Stimulated activated CD4-positive, alpha-beta T cell treated with anti-CD3 and anti-CD28 coated beads, Interleukin-1b, Interleukin-23, amount 100 ng/mL, for 24 hours (primary cell): ENCODE measurements at places on chromosomes 2 and 18.
A peak's percentile ranks its signal among the peaks of the same experiment; 100 is the strongest.

DNA sequence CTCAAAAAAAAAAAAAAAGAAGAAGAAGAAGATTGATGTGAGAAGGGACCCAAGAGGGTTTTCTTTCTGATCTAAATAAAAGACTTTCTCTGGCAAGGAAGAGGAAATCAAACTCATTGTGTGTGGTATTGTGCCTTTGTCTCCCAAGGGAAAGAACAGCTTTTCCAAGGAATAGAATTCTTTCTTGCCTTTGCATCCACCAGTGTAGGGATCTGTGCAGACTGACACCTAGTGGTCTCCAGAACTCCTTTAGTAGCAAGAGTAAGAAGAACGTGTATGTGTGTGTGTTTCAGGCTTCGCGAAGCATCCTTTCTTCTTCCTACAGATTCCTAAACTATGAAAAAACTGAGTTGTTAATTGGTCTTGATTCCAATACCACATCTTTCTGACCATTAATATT lies 33.5 kb upstream of the CRIM1 start:
- no peak for DNase-seq

GRCh38 chr18:6943143-6943542 lies 174.5 kb downstream of the LAMA1 start:
- DNase-seq: no peak

- no peak for DNase-seq
Observed at GRCh38 chr2:134727385-134727784, 8.6 kb upstream of the TMEM163 start.

DNA sequence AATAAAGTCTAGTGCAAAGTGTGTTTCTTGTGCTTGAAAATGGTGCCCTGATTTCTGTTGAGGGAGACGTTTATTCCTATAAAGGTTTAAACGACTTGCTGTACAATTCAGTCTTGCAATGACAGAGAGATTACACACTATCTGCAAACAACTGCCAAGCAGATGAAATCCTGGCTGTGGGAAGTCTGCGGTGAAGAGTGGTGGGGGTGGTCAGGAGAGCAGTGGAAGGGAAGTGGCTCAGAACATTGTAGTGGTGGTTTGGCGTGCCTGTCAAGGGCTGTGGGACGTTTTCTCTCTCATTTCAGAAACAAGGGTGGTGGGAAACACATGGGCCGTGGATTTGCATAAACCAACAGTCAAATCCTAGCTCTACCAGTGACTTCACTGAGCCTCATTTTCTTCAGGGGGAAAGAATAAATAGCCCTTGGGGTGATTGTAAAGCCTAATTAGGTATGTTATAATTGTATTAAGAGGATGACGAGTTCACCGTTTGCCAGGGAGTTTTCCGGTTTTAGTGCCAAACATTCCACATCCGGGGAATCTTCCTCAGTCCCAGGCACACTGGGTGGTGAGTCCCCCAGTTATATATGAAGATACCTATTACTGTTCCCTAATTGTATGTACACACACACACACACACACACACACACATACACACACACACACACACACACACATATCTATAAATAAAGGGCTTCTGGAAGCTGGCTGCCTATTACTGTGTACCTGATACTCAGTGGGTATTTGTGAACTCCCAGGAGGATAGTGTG lies 115.0 kb downstream of the SPTBN1 start:
- DNase-seq: peak; percentile 54

DNA sequence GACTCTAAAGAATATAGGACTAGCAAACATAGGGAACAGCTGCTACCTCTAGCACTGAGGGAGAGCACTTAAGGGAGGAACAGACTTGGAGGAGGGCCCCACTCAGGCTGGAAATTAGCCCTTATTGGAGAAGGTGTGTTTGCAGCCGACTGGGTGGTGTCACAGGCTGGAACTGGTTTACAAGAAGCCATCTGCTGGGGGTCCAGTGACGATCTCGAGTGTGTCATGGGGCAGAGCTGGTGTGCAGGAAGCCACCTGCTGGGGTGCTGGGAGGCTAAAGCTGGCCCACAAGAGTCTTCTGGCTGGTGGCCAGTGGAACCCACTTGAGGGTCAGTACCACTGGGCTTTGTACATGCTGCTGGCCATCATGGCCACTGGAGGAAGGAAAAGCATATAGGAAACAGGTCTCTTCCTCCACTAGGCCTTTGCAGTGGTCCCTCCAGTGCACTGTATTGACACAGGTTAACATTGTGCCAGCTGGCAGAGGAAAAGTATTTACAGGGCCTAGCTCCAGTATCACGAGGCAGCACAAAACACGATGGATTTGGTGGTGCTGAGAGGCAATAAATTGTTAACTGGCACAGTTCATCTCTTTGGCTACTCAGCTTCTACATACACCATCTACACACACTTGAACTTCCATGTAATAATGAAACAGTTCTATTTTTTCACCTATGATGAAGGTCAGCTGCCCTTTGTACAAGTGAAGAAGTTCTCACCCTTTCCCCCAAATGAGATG lies 43.6 kb downstream of the MAP3K20 start:
- DNase-seq: no peak

GRCh38 chr2:162242586-162243280 lies 512 bp downstream of the FAP start:
- no peak for DNase-seq

DNA sequence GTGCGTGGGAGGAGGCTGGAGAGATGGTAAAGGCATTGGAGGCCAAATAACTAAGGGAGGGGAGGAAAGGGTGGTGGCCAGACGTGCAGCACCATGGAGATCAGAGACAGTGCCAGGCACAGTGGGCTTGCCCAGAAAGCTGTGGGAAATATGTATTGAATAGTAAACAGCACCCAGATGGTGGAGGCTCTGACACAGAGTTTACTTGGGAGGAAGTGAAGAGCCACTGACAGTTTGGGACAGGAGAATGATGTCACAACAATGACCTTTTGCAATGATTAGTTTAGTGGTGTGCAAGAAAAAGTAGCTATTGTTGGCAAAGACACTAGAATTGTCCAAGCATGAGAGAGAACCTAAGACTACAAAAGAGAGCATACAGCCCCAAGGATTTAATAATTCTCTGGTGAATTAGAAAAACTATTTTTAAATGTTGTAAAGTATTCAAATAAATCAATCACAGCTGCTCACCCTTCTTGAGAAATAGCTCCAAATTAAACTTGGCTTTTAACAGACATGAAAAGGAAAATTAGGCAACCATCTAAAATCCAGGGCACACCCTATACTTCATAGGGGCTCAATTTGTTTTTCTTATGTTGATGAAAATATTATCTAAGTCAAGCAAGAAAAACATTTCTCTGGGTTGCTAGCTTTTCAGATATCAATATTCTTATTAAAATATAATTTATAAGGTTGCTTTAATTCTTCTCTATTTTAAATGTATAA lies 458.7 kb upstream of the HNRNPA3 start:
- DNase-seq: no peak

DNA sequence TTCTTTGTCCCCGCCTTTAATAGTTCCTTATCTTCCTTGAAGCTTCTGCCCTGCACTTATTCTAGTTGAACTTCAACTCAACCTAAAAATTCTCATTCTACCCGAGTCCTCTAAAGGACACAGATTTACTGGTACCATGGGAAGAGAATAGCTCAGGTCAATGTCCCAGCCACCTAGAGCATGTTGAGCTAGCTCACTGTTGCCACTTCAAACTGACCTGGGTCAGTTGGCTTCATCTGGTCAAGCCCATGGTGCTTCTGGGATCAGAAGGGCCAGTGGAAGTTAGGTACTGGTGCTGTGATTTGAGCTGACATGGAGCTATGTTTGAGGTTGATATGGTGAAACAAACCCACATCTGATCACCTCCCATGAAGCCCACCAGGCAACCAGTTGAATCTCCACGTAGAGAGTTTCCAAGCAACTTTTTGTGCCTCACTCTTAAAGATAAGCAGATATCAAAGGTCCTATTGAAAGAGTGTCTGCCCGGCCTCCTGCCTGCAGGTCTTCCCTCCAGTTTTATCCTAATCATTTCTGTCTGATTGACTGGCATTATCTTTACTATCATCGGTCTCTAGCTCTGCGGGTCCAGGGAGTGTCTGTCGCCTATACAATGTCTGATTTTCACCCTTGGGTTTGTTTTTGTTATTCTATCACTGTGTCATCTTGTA lies 17.2 kb downstream of the GREB1 start:
- no peak for DNase-seq

DNA sequence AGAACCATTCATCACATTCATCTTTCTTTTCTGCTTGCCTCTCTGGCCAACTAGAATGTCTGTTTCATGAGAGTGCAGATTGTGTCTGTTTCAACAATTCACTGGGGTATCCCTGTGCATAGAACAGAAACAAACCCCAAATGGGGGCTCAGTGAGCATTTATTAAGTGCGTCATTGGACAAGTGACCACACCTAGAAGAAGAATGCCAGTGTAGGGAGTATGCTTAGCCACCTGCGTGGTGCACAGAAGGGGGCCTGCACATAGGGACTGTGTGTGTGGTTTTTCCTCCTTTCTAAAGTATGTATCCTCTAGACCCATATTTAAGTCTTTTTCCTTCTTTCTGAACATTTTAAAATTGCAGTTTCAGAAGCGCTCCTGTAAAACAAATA lies 255.9 kb downstream of the AGAP1 start:
- DNase-seq: no peak
